ENCODE measurements at places on chromosomes 3 and 15.

GRCh38 chr15:95296643-95297042 is 1033.9 kb upstream of the NR2F2 start:
- no peaks in the 10 kb centered on the region for H3K36me3 ChIP-seq
- peaks cover 9% of the 10 kb centered on the region for H3K4me1 ChIP-seq
- DNase-seq, result no peak
- H3K27me3 ChIP-seq, result no peaks in the 10 kb centered on the region
- H3K27ac ChIP-seq, result no peak overlapping the region

DNA sequence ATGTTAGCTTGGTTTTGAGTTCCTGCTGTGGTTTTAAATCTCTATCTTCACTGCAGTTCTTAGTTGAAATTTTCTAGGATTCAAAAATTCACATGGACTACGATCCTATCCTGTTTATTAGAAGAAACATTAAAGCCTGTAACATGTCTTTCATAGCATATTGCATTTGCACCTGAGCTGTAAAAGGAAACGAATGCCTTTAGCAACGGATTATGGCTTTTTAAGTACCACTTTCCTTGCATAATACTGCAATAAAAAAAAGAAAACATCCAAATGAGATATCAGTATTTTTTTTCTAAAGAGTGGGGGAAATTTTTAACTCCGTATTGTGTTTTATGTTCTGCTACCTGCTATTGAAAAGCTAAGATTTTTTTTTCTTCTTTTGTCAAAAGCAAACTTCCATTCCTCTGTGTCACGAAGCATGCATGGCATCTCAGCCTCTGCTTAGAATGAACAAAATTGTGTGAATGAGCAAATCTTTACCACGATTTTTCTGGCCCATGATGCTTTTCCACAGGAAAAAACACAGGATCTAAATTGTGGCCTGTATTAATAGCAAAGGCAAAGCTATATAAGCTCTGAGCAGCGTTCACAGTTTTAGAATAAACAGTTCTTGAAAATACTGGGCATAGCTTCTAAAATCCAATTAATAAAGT is 110.0 kb upstream of the CDIN1 start:
- no peak overlapping the region for H3K4me3 ChIP-seq
- H3K4me1 ChIP-seq, result no peaks in the 10 kb centered on the region
- H3K27me3 ChIP-seq, result no peaks in the 10 kb centered on the region
- no peaks in the 10 kb centered on the region for H3K36me3 ChIP-seq

DNA sequence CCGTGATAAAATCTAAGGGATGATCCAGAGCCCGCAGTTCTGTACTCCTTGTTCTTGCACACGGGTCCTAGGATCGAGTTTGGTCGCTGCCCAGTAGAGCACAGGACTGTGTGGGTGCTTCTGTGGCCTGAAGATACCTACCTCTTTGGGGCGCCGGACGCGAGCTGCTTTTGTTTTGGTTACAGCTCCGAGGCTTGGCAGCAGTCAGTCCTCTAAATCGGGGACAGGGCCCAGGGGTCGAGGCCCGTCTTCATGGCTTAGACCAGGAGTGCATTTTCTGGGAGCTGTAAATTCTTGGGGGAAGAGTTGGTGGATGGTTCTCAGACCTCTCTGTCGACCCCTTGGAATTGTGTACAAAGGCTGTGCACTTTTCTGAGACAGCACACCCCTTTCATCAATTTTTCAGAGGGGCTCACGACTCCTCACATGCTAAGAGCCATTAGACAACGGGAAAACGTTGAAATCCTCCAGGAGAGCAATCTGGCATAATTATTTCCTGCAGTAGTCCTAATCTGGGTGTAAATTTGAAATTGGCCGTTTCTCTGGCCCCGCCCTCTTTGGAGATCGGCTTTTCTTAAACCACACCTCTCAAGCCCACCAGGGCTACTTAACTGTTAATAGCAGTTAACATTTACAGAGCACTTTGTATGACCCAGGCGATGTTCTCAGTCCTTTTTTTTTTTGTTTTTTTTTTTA is 928 bp downstream of the CEP97 start:
- DNase-seq, result peak; percentile 39
- peaks cover 22% of the 10 kb centered on the region for H3K36me3 ChIP-seq
- H3K27me3 ChIP-seq, result no peaks in the 10 kb centered on the region
- H3K27ac ChIP-seq, result peak overlapping the region; percentile 7
- H3K4me1 ChIP-seq, result peaks cover 4% of the 10 kb centered on the region
- peak overlapping the region; percentile 81 for H3K4me3 ChIP-seq

DNA sequence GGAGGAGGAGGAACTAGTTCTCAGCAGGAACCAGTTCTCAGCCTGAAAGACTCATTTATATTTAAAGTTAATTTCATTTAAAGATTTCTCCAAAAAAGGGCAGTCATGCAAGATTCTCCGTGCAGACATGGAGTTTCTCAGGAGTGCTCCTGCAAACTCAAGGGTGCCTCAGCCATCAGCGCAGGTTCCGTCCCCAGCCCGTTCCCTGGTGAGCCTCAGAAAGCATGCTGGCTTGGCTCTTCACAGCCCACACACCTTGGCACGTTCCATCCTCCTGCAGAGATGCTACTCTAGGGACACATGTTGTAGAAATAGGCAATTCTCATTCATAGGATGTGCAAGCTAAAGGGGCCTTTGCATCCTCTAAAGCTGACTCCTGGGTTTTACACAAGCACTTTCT is 123.0 kb downstream of the LIPC start:
- H3K4me1 ChIP-seq, result no peaks in the 10 kb centered on the region
- no peaks in the 10 kb centered on the region for H3K36me3 ChIP-seq
- no peaks in the 10 kb centered on the region for H3K27me3 ChIP-seq
- H3K4me3 ChIP-seq, result no peak overlapping the region
- no peak for DNase-seq
- no peak overlapping the region for H3K27ac ChIP-seq

- DNase-seq, result peak; percentile 84
- H3K27me3 ChIP-seq, result no peaks in the 10 kb centered on the region
- H3K27ac ChIP-seq, result peak within 1 kb of the TSS; percentile 86
Observed at GRCh38 chr15:80695099-80695910, at the start of gene ABHD17C. ABHD17C (plus strand) TSS chr15:80695310; CDS start chr15:80695430, 120 bp downstream.

- H3K36me3 ChIP-seq, result no peaks in the 10 kb centered on the region
- no peaks in the 10 kb centered on the region for H3K27me3 ChIP-seq
- H3K4me3 ChIP-seq, result no peak overlapping the region
- H3K4me1 ChIP-seq, result no peaks in the 10 kb centered on the region
Observed at GRCh38 chr3:182294696-182295095, 498.6 kb upstream of the ATP11B start.

DNA sequence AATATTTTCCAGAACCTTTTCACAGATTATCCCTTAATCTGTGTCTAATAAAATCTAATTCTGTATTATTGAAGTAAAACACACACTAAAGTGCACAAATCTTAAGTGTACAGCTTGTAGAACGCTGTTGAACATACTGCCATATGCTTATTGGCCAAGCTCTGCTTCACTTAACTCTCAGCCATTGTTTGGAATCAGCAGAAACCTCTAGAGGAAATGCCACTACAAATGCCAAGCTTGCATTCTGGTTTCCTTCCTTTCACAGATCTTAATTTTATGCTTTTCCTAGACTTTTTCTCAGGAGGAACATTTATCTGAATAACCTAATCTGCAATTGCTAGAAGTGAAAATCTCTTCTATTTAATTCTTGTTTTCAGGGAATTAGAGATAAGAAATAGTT is 10.1 kb downstream of the MNS1 start:
- H3K27me3 ChIP-seq, result no peaks in the 10 kb centered on the region
- H3K4me3 ChIP-seq, result no peak overlapping the region
- H3K27ac ChIP-seq, result no peak overlapping the region
- DNase-seq, result no peak

DNA sequence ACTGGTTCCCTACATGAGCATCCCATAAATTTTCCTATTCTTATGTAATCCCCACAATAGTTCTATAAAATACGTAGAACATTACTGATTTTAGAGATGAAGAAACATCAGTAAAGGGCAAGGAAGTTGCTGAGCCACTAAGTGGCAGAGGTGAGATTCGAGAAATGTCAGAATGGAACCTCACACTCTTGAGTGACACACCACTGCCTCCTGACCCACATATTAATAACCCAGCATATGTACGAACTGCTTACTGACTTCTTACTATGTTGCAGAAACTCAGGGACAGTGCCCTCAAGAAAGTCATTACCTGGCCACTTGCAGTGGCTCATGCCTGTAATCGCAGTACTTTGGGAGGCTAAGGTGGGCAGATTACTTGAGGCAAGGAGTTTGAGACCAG is 1022.4 kb downstream of the FHIT start:
- H3K27me3 ChIP-seq, result no peaks in the 10 kb centered on the region
- no peak for DNase-seq
- H3K27ac ChIP-seq, result no peak overlapping the region
- no peaks in the 10 kb centered on the region for H3K36me3 ChIP-seq
